ENCODE measurements at places on chromosomes 5 and 9.

DNA sequence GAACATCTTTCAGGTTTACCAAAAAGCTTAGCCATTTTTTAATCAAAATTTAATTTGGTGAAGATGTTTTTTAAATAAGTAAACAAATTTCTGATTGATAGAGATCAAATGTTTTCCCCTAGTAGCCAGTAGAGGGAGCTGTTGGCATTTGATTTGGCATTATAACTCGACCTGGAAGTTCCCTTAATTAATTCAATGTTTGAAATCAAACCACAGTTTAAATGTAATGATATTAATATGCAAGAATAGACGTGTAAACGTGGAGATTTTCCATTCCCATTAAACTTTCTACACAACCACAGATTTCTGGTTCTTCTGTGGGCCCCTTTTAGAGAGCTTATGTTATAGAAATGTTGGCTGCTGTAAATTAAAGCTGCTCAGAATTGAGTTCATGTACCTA is 148.1 kb upstream of the MPDZ start:
- peak; percentile 11 for DNase-seq

GRCh38 chr5:126723643-126724042 is 53.3 kb upstream of the LMNB1 start:
- DNase-seq, result no peak

- no peak for DNase-seq
Observed at GRCh38 chr5:172499287-172499686, 45.0 kb upstream of the SH3PXD2B start.

- DNase-seq, result peak; percentile 68
Observed at GRCh38 chr9:105299190-105299854, 54.9 kb downstream of the SLC44A1 start.

DNA sequence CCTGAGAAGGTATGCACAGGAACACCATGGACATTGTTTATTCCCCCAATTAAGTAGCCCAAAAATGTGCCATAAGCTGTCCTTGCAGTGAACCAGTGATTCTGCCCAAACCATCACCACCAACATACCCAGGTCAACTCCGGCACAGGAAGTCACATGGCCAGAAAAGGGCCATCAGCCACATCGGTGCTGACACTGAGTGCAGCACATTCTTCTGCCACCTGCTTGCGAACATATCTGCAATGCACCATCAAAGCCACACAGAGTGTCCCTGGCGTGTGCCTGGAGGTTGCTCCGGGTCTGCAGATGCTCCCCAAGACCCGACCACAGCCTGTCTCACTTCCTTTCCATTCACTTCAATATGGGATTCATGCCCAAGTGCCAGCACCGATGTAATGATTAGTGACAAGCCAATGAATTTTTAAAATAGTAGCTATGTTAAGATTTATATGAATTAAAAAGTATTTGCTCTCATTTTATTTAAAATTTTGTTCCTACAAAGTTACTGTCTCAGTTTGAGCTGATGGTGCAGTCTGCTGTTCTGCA is 37.6 kb downstream of the SYK start:
- no peak for DNase-seq

DNA sequence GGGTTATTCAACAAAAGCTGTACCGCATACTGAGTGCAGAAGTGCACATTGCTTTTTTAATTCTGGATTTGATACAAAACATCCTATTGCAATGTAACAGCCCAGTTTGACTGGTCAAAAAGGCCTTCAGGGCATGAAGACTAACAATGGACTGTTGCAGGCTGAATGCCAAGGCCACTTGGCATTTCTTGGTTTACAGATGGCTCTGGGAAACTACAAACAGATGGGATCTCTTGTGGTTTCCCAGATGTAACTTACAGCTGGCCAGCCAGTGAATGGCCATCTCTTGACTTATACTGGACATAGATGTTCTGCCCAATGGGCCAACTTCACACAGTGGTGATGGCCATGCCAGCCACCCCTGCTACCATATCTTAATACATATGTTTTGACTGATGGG is 36.8 kb downstream of the UGT3A2 start:
- no peak for DNase-seq

DNA sequence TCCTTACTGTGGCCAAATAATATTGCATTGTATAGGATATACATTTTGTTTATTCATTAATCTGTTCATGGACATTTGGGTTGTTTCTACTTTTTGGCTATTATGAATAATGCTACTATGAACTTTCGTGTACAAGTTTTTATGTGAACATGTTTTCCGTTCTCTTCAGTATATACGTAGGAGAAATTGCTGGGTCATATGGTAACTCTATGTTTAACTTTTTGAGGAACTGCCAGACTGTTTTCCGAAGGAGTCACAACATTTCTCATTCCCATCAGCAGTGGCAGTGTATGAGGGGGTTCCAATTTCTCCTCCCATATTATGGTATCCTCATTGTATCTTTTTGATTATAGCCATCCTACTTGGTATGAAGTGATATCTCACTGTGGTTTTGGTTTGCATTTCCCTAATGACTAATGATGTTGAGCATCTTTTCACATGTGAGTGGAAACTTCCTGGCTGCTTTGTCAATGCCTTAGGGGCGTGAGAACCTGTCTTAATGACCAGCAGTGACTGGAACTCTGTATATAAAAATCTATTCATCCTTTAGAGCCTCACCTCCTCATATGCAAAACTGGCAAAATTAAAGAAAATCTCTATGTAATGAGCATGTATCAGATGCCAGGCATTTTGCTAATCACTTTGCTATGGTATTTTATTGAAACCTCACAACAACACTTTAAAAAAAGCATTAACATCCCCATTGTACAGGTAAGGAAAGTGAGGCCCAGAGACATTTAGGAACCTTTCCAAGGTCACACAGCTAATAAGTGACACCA is 47.8 kb upstream of the TGFBR1 start:
- DNase-seq, result no peak

DNA sequence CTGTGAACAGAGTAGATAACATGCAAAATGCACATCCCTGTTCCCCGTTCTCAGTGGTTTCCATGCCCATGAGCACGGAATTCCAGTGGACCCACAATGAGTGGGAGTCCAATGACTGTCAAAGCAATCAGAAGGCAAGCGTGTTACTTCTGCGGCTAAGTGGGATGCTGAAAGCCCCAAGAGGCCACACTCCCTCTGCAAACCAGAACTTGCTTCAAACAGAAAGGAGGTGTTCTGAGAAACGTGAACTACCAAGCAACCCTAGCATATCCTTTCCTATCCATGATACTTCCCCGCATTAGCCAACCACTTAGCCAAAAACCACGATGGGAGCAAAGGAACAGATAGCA is 21.7 kb upstream of the MVB12B start:
- DNase-seq, result no peak

DNA sequence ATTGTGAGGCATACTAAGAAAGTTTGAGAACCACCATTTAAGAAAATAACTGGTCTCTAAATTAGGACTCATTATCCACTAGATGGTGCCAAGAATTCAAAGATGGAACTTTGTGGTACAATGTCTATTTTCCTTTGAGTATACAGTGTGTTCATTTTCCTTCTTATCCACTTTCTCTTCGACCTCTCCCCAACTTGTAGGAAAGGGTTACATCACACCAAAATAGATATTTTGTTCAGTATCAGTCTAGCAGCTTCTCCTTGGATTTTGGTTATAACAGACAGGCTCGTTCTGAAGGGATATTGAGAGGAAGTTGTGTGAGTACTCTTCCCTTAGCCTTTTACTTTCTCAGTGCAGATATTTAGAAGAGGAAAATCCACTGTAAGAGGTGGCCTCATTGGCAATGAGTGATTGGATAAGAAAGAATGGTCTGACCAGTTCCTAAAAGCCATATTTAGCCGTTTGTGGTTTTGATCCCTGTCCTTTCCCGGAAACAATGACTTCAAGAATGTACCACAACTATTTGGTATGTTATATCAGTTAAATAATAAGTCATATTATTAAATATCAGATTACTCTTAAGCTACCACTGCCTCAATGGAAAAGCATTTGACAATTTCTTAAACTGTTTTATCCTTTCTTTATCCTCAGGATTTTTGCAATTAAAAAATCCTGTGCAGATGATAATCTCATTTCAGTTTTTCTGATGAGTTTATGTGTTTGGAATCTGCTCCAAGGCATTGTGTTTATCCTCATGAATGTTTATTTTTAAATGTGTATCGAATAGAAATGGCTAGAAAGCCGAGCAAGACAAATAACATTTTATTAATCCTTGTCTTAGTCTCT is 69.0 kb upstream of the GRAMD2B start:
- DNase-seq, result peak; percentile 72

- no peak for DNase-seq
Observed at GRCh38 chr9:137402746-137403145, 20.2 kb downstream of the EXD3 start.

DNA sequence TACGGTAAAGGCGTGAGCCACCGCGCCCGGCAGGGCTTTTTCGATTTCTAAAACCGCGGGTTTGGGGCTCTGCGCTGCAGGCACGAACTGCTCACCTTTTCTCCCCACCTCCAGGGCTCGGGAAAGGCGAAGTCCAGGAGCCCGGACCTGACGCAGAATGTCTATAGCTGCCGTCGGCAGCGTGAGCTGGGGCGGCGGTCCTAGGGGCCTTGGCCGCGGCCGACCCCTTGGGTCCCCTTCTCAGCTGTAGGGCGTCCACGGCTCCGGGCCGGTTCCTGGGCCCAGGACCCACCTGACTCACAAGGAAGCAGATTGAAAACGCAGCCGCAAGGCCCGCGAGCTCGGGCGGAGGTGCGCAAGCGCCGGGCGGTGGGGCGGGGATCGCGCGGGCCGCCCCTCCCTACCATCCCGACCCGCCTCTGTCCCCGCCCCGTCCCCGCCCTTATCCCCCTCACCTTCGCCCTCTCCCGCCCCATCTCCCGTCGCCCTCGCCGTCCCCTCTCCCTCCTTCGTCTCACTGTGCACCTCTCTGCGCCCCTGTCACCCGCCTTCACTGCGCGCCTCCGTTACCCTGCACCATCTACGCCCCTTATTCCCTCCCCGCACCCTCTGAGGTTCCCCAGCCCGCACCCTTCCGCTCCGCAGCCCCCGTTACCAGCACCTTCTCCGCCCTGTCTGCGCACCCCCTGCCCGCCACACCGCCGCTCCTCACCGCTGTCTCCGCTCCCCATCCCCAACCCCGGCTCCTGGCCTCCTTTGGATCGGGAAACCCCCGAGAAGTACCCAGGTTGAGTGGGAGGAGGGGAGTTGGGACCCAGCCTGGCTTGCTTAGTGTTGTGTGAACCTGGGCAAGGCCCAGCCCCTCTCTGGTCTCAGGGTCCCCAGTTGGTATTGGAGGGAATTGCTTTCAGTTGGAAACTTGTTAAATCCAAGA is at the start of gene HDHD3:
HDHD3 (minus strand) TSS at position 353 of the 934 bp plus-strand sequence. CDS start 2,632 bp downstream, outside the sequence.
- DNase-seq, result peak; percentile 31

GRCh38 chr5:37211661-37212060 is 37.5 kb downstream of the CPLANE1 start:
- no peak for DNase-seq

DNA sequence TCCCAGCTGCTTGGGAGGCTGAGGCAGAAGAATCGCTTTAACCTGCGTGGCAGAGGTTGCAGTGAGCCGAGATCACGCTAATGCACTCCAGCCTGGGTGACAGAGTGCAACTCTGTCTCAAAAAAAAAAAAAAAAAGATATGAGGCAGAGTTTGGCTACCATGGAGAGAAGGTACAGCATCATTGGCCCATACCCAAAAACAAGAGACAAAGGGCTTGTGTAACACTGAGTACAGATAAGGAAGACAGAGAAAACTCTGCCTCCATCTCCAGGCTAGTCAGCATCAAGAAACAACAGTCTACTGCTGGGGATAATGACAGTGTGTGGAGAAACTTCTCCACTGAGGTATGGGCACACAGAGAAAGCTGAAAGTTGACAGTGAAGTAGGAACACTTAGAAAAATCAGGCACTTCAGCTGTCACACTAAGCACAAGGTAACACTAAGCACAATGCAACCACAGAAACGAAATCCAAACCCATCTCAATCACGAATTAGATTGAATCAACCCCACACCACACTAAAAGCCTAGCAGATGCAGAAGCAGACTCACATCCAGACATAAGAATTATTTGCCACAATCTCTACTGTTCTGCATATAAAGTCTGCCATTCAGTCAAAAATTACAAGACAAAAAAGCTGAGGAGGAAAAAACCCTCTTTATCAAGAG is 10.5 kb downstream of the PJA2 start:
- no peak for DNase-seq

- no peak for DNase-seq
Observed at GRCh38 chr9:34638138-34638445, 505 bp upstream of the SIGMAR1 start.

DNA sequence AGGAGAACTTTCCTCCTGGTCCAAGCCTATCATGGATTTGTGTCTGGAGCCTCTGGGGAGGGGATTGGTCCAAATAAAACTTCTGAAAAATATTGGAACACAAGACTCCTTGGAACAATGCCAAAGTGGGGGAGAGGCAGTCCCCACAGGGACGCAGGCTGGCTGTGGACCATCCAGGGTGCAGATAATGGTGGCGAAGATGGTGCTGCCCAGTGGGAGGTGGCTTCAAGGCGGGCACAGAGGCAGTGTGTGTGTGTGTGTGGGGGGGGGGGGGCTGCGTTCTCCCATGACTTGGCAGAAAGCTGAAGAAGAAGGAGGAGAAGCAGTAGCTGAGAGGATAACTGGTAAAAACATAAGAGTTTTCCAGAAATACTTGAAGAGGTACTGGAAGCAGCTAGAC is 186.4 kb downstream of the MELK start:
- no peak for DNase-seq
